ENCODE measurements at places on chromosomes 6 and 20.

GRCh38 chr20:12153628-12154027 lies 235.9 kb downstream of the BTBD3 start:
- DNase-seq = no peak

DNA sequence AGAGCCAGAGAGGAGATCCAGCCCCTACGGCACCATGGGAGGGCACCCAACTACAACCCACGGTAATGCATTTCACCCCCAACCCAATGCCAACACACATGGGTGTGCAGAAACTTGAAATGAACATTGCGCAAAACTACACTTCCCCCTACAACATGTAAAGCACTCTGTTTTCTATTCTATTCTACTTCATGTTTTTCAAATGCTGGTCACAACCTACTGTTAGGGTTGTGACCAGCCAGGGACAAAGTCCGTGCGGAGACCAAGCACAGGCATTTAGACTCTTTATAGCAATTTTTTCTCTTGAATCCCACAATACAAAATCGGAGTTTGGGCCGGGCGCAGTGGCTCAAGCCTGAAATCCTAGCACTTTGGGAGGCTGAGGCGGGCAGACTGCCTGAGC lies 90.6 kb downstream of the MRPL14 start:
- no peak for DNase-seq

GRCh38 chr20:25399037-25399430 lies 8.4 kb upstream of the ABHD12 start:
- DNase-seq = peak; percentile 97

GRCh38 chr6:122660296-122660695 lies 50.1 kb downstream of the PKIB start:
- DNase-seq = no peak

- no peak for DNase-seq
Observed at GRCh38 chr6:105332576-105332975, 70.3 kb downstream of the PREP start.

DNA sequence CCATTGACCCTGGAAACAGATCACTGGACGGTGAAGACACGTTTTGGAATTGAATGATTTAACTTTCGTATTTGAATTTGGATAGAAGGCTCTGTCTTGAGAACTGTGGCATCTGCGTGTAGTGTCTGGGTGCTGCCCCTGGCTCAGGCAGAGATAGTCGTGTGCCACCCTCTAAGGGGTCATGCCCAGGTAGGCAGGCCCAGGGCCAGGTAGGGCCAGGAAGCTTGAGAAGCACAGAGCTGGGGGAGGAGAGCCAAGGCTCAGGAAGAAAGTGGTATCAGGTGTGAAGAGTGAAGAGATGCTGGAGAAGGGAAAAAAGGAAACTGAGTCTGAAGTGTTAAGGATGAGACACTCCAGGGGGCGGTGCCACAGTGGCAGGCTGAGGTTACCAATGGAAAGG lies 75.5 kb downstream of the IYD start:
- no peak for DNase-seq

GRCh38 chr6:47073125-47074110 lies 31.3 kb upstream of the ADGRF1 start:
- no peak for DNase-seq

DNA sequence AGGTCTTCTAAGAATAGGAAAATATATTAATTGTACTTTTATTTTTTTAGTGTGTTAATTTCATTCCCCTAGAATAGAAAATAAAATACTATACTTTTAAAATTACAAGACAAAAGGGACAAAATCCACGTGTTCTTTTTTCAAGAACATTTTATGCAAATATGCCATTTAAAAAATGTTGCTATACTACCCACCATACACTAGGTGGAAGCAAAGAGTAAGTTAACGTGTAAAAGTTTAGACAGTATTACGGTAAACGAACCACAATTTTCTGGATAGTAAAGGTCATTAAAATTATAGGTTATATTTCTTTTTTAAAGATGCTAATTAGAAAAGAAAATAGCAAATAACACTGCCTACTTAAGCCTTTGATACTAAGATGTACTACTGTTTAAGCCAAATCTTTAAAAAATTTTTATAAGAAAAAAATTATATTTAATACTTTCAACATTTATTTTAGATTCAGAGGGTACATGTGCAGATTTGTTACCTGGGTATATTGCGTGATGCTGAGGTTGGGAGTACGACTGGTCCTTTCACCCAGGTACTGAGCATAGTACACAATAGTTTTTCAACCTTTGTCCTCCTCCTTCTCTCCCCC lies 287.6 kb downstream of the PHF3 start:
- peak; percentile 49 for DNase-seq

DNA sequence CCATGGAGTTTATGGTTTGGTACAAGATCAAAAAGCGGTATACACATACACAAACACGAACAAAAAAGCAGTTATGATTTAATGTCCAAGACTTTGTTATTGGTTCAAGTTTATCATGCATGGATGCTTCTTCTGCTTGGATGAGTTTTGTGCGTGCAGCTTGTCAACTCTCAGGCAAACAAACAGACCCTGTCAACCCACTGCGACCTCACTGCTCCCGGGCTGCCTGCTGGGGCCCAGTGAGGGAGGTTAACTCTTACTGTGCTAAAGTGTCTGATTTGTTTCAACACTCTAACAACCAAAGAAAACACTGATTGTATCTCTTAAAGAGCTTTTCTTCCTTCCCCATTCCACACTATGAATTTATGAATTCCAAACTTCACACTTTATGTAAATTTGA lies 26.8 kb upstream of the DDR1 start:
- no peak for DNase-seq

DNA sequence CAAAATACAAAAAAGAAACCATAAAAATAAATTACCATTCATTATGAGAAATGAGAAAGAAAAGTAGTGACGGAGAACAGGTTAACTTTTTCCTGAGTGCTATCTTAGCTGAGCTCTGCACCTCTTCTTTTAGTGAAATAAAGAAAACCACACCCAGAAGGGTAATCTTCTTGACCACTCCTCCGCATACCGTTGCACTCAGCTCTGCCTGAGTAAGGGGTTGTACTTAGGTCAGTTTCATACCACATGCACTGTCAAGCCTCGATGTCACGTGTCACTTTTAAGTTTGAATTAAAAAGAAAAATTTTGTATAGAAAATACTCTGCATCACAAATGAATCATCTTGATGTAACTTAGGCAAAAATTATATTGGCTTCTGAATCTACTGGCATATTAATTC lies 2.8 kb downstream of the EZR start:
- DNase-seq = peak; percentile 52

DNA sequence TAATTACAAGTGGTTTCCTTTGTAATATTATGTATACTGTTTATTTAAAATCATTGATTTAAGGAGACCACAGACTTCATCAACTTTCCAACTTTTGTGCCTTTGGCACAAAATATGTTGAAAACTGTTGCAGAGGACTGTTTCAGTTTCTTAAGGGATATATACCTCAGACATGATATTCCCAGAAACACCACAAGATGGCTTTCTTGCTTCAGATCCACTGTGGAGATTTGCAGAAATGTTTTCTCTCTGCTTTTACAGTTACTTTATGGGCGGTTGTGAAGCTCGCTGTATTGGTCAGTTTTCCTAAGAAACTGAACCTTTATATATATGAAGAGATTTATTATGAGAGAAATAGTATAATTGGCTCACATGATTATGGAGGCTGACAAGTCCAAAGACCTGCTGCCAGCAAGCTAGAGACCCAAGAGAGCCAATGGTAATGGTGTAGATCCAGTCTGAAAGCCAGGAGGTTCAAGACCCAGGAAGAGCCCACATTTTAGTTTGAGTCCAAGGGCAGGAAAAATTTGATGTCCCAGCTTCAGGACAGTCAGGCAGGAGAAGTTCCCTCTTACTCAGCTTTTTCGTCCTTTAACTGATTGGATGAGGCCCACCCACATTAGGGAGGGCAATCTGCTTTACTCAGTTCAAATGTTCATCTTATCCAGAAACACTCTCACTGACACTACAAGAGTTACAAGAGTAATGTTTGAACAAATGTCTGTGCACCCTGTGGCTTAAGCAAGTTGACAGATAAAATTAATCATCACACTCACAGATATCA lies 12.8 kb downstream of the ME1 start:
- DNase-seq = peak; percentile 66

DNA sequence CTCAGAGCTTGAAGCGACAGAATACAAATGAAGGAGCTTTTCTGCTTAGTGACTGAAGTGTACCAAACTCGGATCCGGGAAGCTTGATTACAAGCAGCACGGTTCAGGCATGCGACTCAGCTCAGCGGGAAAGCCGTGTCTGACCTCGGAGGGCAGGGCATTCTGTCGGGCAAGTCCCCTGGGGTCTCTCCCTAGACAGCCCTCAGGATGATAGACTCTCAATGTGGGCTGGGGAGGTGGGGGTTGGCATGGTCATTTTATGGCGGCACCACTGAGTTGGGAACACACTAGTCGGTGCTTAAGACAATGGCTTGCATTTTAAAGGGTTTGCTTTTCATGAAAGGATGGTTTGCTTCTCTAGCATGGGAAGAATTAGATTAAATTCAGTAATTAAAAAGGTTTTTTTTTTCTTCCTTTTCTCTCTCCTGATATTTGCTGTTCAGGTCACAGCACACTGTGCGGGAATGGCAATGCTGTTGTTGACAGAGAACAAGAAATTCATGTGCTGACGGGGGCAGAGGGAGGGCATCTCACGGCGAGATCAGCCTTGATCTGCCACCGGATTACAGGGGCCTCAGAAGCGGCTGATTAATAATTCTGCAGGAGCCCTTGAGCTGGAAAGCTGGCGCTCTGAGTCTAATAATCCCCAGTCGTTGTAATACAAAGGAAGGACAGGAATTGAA lies 80.7 kb upstream of the TRAF3IP2 start:
- DNase-seq = no peak

- DNase-seq = no peak
Observed at GRCh38 chr6:42434237-42434636, 17.5 kb downstream of the TRERF1 start.

DNA sequence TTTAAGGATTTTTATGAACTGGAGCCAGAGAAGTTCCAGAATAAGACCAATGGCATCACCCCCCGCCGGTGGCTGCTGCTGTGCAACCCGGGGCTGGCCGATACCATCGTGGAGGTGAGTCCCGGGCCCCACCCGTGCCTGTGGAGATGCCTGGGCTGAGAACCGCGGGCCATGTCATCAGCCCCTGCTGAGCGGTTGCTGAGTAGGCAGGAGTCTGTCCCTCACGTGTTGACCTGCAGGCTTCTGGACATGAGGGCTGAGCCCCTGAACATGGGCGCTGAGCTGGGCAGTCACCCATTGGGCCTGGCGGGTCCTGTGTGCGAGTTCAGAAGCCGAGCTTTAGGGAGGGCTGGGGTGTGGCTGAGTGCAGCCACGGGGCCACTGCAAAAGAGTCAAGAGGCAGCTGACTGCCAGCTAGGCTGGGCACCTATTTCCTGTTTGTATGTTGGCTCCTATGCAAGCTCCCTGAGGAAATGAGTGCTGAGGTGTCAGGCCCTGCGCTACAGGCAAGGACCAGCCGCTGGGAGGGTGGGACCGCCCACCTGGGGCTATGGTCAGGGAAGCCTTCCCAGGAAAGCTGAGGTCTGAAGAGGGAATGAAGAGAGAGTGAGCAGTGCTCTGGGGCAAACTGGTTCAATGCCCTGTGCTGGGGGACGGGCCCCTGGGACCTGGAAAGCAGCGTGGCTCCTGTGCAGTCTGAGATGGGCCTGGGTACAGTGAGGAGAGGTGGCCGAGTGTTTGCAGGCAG lies 34.3 kb downstream of the PYGB start:
- no peak for DNase-seq

GRCh38 chr6:166615059-166615770 lies 11.8 kb downstream of the RPS6KA2 start:
- DNase-seq = no peak

- no peak for DNase-seq
Observed at GRCh38 chr20:15058841-15059240, 721.4 kb upstream of the FLRT3 start.

DNA sequence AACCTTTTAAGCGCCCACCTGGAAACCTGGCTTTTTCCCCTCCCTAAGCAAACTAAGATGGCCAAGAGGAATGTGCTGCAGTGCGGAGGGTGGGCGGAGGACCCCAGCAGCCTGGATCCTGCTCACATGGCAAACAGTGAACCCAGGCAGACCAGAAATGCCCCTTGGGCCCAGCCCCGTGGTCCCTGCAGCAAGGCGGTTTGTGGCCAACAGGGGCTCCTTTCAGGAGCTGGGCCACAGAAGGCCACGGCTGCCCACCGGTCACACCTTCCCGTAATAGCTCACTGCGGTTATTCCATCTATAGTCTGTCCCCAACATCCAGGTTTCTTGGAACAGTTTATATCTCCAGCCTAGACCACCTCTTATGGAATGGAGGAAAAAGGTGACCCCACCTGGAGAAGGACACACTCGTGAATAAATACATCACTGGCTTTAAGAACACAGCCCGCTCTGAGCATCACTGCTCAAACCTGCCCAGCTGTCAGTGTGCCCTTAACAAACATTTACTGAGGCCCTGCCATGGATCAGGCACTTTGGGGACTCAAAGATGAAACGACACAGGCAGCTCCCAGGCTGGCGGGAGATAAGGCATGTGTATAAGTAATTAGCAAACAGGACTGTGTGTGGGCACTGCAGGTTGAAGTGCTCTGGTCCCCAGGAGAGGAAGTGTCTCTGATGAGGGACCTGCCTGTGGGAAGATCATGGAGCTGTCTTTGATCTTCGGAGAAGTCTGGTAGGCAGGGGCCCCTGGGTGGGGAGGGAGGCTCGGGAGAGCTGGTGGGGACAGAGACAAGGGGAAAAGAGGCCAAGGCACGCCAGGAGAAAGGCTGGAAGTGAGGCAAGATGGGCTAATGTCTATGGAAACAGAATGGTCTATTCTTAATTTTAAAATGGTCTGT lies 3.2 kb upstream of the TUBB1 start:
- no peak for DNase-seq

GRCh38 chr20:49437057-49437456 lies 45.4 kb downstream of the KCNB1 start:
- no peak for DNase-seq

DNA sequence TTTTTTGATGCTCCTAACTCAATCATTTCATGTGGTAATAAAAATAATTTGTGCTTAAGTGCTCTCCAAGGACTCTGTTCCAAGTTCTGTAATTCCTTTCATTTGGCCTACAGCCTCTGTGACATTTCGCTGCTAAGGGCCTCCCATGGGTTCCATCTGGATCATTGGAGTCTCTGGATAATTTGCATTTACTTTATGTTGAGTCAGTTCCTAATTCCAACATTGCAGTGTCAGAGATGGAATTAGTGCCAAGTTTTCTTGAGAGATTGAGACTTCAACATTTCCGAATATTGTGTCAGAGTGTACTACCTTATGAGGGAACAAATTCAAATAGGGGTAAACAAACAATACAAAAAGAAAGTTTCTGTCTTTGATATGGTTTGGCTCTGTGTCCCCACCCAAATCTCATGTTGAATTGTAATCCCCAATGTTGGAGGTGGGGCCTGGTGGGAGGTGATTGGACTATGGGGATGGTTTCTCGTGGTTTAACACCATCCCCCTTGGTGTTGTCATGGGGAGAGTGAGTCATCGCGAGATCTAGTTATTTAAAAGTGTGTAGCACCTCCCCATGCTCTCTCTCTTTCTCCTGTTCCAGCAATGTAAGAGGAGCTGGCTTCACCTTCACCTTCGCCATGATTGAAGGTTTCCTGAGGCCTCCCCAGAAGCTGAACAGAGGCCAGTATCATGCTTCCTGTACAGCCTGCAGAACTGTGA lies 244.1 kb upstream of the TBX18 start:
- no peak for DNase-seq

- no peak for DNase-seq
Observed at GRCh38 chr6:7784706-7785105, 58.8 kb downstream of the BMP6 start.

- DNase-seq = no peak
Observed at GRCh38 chr6:151310852-151311767, 71.3 kb downstream of the AKAP12 start.
